Panc1 (cell line): ENCODE measurements at places on chromosomes 5 and 9. TPM values are rescaled to one million over a fixed set of nuclear protein-coding genes. Genes with fewer than 3 reads are reported as not detected.

MRPL41 gene
- total RNA-seq: 86.4 TPM

C9orf50 gene
- not detected for total RNA-seq

TRIM36 gene
- 1.6 TPM for total RNA-seq

SPINK6 gene
- not detected for total RNA-seq

ABLIM3 gene
- total RNA-seq: 12.9 TPM

PCDH12 gene
- not detected for total RNA-seq
